ENCODE measurements at places on chromosomes 12 and 14.

- DNase-seq: no peak
Observed at GRCh38 chr14:99568567-99569560, 35.1 kb downstream of the CCDC85C start.

- no peak for DNase-seq
Observed at GRCh38 chr12:121495746-121496145, 85.1 kb downstream of the KDM2B start.

DNA sequence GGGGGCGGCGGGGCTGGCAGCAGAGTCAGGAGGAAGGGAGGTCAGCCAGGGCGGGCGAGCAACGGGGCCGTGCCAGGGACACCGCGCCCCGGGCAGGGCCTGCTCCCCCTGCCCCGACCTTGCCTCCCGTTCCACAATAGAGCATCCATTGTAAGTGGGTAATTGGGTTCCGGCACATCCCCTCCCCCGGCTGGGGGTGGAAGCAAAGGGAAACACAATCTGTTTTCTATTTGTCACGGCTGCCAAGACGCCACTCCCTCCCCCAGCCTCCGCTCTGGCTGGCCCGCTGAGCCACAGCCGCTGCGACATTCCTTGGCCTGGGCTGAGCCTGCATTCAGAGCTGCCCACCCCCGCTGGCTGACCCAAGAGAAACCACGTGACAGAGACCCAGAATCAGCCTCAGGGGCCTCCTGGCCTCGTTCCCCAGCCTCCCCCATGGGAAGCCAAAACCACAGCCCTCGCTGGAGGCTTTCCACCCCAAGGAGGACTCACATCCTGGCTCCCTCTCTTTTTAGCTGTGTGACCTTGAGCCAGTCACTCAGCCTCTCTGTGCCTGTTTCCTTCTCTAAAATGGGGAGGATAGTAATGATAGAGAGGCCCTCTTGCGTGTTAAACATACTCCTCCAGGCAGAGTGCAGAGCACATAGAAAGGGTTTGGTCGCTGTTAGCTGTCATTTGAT is 117.6 kb downstream of the SCARB1 start:
- DNase-seq: no peak

DNA sequence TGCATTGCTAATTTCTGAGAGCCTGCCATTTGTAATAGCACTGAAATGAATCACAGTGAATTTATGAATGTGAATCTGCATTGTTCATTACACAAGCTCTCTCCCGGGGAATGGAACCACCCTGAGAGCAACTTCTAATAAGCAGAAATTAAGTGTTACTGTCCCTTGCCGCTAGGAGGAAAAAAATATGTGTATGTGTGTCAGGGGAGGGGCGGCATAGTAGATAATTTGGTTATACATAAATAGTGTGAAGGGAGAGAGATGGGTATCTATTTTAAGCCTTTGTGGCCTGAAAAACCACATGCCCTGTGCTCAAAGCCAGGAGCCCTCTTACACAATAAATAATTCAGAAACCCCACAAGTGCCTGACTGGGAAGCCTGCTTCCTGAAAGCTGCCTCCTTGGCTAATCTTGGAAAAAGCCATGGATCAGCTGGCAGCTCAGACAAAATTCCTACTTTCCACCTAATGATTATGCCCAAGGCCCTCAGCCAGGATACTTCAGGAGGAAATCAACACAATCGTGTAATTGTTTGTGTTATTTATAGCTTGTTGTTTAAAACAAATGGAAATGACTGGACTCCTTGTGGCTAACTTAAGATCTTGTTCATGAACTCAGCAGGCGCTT is 366.2 kb upstream of the KITLG start:
- no peak for DNase-seq

DNA sequence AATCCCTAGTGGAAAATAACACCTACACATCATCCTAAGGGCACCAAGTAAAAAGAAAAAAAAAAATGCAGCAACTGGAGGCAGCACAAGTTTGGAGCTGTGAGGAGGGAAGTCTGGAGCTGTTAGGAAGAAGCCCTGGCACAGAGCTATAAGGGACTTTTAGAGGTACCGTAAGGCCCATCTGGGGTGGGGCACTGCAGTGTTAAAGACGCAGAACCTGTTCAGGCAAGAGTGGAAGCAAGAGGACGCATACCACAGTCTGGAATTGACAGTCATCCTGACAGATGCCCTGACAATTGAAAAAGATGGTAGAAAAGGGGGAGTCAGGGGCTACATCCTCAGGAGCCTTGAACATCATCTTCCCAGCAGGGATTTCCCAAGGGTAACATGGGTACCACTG is 195.9 kb upstream of the PLEKHG7 start:
- no peak for DNase-seq

DNA sequence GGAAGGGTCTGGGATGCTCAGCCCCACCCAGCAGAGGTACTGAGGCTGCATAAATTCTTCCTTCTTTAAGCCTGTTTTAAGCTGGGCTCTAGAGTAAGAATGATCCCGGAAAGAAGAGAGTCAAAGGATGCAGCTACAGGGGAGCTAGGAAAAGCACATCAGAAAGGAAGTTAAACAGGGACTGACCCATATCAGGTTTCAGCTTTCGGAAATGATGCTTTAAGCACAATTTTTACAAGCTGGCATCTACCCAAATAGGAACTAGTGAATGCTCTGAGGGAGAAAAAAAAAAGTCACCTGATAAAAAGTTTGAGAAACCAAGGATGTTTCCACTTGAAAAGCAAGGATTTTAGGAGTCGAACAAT is 22.0 kb downstream of the TSPAN8 start:
- no peak for DNase-seq

DNA sequence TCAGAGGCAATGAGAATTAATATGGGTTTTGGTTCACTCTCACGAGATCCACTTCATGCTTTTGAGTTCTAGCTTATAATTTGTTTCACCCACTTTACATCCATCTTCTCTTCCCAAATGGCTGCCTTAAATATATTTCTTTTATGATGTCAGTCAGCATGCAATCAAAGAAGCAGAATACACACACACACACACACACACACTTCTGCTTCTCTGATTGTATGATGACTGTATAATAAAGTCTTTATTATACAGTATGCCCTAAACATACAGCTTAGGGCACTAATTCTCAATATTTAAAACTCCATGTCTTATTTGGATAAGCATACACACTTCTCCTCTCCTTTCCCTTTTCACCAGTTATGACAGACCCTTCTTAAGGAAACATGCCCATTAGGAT is 6.7 kb upstream of the ETV6 start:
- DNase-seq: no peak
